Stimulated activated CD8-positive, alpha-beta memory T cell treated with anti-CD3 and anti-CD28 coated beads, Interleukin-4, amount 100 ng/mL, for 1 hour (primary cell): ENCODE measurements at places on chromosomes 1 and 21.

- no peak for DNase-seq
Observed at GRCh38 chr1:23902321-23903278, 10.6 kb downstream of the CNR2 start.

DNA sequence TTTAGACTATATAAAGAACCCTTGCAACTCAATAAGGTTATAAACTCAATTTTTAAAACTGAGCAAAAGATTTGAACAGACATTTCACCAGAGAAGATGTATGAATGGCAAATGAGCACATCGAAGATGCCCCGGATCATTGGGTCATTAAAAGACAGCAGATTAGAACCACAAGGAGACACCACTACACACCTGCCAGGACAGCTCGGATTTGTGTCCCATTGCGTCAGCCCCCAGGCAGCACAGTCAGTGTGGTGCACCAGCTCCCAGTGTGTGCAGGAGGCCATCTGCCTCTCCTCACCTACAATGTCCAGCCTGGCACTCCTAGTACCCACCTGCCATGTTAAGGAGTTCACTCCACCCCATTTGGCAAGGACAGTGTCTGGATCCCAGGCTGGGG is 61.1 kb upstream of the LRP8 start:
- DNase-seq, result no peak

- DNase-seq, result no peak
Observed at GRCh38 chr1:230215031-230215430, 148.0 kb downstream of the GALNT2 start.

DNA sequence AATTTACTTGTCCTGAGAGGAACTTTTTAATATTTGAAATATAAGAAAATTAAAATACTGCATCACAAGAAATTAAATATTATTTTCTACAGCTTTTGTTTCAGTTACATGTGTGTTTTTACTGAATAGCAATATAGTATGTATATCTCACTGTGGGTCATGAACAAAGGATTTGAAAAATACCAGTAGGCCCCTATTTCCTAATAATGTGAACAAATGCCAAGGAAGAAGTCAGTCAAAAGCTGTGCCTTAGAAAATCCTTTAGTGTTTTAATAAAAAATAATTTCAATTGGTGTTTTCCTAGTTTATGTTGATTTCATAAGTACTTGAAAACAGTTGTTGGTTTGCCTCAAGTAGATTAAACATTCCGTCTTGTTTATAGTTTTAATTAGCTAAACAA is 46.7 kb downstream of the SMYD3 start:
- DNase-seq, result no peak

DNA sequence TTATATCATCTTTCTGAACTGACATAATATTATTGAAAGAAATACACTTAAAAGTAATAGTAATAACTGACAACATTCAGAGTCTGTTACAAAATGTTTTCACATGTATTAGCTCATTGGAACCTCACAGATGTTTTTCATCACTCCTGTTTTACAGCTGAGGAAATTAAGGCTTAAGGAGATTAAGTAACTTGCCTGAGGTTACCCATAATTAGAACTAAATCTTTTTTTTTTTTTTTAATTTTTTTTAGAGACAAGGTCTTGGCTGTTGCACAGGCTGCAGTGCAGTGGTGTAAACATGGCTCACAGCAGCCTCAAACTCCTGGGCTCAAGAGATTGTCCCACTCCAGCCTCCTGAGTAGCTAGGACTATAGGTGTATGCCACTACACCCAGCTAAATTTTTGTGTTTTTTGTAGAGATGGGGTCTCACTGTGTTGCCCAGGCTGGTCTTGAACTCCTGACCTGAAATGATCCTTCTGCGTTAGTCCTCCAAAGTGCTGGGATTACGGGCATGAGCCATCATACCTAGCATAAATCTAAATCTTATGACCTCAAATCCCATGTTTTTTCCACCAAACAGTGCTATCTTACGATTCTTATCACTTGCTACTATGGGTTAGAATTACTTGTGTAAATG is 64.7 kb upstream of the MACF1 start:
- no peak for DNase-seq

GRCh38 chr1:67939186-67939743 is 106.0 kb upstream of the GNG12 start:
- no peak for DNase-seq

- DNase-seq, result no peak
Observed at GRCh38 chr1:19042675-19043578, 86.5 kb upstream of the IFFO2 start.

GRCh38 chr1:247491328-247491727 is 33.4 kb upstream of the OR2B11 start:
- no peak for DNase-seq

- no peak for DNase-seq
Observed at GRCh38 chr21:15010645-15011044, 54.2 kb downstream of the NRIP1 start.

DNA sequence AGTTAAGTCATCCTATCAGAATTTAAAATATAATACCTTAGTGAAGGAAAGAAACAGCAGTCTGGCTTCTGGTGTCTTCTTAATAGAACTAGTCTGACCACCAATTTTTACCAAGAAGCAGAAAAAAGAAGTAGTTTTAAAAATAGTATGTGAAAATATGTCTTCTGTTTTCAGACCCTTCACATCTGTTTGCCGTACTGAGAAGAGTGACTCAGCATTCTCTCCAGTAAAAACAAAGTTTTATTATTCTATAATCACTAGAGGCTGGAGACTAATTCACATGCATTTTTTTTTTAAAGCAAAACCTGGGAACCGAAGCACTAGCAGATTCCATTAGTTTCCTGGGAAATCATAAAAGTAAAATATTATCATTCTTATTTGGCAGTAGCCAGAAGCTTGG is 163.8 kb downstream of the COL24A1 start:
- DNase-seq, result no peak
